ENCODE measurements at places on chromosomes 6 and 20.

- no peak for DNase-seq
These were observed 1097.1 kb downstream of the KIF16B start for GRCh38 chr20:15476186-15476585.

DNA sequence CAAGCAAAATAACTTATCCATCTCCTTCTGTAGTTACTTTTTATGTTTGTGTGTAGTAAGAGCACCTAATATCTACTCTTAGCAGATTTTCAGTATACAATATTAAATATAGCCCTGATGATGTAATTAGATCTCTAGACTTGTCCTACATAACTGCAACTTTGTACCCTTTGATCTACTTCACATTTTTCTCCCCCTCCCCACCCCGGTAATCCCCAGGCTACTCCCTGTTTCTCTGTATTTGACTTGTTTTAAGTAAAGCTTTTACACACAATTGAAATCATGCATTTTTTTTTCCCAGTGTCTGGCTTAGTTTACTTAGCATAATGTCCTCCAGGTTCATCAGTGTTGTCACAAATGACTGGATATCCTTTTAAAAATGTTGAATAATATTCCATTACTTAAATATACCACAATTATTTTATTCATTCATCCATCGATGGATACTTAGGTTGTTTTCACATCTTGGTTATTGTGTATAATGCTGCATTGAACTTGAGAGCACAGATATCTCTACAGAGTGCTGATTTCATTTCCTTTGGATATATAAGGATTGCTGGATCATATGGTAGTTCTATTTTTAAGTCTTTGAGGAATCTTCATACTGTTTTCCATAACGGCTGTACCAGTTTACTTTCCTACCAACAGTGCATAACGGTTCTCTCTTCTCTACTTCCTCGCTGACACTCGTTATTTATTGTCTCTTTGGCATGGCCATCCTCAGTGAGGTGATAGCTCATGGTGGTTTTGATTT, 212.7 kb downstream of the CDKAL1 start:
- no peak for DNase-seq

- DNase-seq = peak; percentile 10
These were observed 680.8 kb upstream of the NRSN1 start for GRCh38 chr6:23445157-23445710.

DNA sequence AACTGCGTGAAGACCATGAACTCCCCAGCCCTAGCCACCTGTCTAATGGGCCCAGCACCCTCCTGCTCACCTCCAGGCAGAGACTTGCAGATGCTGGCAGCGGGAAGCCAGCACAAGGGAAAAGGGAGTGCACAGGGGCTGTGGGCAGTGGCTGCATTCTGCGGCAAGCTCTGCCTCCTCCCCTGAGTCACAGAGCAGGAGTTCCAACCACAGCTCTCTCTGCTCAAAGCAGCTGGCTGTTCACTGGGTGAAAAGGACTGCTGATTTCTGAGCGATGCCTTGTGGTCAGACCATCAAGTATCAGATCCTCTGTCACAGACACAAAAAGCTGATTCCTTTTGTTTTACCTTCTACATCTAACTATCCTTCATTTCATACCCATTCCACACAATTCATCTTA, 10.5 kb downstream of the NKX2-2 start:
- peak; percentile 49 for DNase-seq

DNA sequence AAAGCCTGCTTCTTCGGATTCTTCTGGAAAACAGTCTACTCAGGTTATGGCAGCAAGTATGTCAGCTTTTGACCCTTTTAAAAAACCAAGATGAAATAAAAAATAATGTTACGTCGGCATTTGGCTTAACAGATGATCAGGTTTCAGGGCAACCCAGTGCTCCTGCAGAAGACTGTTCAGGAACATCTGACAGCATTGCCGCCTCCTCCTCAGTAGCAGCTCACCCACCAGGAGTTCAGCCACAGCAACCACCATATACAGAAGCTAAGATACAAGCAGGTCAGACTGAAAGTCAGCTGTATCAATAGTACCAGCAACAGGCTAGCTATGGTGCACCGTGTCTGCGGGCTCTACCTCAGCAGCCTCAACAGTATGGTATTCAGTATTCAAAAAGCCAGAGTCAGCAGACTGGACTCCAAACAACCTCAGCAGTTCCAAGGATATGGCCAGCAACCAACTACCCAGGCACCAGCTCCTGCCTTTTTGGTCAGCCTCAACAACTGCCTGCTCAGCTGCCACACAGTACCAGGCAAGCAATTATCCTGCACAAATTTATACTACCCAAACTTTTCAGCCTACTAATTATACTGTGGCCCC, 51.9 kb downstream of the BTBD9 start:
- no peak for DNase-seq

GRCh38 chr20:1417273-1417672, 24.4 kb upstream of the FKBP1A start:
- no peak for DNase-seq

DNA sequence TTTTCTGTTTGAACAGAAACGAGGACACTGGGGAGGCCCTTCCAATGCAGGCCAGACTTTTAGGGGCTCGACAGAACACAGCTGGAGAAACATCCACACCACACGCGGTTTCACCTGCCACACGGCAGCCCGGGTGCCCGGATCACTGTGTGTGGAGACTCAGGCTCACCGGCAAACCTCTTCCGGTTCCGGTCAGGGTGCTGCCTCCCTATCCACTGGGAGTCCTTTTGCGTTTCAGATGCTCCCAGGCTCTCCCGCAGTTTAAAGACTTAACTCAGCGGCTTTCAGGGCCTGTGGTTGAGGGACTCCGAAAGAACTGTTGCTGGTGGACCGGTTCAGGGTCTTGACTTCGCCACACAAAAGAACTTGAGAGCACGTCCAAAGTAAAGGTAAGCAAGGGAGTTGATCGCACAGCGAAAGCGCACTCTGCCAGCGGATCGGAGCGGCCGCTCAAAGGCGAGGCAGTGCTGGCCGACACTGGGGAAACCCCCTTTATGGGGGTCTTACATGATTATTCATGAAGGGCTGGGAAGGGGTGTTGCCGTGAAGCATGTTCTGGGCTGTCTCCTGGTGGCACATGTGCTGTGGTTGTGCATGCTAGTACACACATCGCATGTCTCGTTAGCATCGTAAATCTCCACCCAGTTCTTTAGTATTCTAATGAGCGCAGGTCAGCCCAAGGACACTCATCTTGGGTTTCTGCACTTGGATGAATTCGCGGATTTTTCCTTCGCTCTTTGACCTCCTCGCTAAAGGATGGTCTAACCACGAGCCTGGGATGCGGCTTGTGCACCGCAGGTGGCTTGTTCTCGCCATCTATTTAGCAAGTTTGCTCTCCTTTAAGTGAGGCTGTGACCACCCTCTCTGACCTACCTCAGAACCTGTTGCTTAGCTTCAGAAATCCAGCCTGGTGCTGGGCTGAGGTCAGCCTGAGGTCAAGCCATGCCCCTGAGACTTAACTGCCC, 180.3 kb downstream of the CDH26 start:
- DNase-seq = no peak

- DNase-seq = no peak
These were observed 60.2 kb downstream of the DLL1 start for GRCh38 chr6:170230520-170231292.

DNA sequence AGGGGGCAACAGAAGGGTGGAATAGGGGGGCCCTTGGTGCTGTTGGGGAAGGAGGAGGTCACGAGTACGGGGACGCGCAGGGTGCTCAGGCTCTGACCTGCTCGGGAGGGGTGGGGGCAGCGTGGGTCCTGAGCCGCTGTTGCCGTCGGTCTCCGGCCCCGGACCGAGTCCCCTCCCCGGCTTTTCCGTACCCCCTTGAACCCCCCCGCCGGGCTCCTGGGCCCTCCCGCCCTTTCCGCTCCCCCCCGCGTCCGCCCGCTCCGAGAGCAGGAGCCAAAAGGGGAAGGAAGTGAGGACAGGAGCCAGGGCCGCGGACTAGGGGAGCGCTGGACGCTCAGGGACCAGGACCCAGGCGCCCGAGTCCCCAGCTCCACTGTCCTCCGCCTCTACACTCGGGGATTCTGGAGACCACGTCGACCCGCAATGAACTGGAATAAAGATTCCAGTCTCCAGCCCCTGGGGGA, at the start of gene RGL2:
Gene RGL2, minus strand, starts transcription at position 170 of the 464 bp plus-strand sequence. CDS start 332 bp downstream, outside the sequence.
- peak; percentile 83 for DNase-seq

GRCh38 chr6:119327810-119328209, 21.8 kb downstream of the MAN1A1 start:
- no peak for DNase-seq

- DNase-seq = no peak
These were observed 724 bp upstream of the CUL7 start for GRCh38 chr6:43054206-43054943.

GRCh38 chr6:42786525-42786985, 4.7 kb downstream of the BICRAL start:
- DNase-seq = no peak

Data from left lung (tissue), 14 donors.